ENCODE measurements at places on chromosomes 3 and 15.

- no peak for DNase-seq
Observed at GRCh38 chr3:15623535-15624440, 22.2 kb downstream of the BTD start.

GRCh38 chr3:34844323-34844620 lies 795.1 kb upstream of the ARPP21 start:
- no peak for DNase-seq

GRCh38 chr3:13137941-13138832 lies 65.0 kb upstream of the IQSEC1 start:
- no peak for DNase-seq

DNA sequence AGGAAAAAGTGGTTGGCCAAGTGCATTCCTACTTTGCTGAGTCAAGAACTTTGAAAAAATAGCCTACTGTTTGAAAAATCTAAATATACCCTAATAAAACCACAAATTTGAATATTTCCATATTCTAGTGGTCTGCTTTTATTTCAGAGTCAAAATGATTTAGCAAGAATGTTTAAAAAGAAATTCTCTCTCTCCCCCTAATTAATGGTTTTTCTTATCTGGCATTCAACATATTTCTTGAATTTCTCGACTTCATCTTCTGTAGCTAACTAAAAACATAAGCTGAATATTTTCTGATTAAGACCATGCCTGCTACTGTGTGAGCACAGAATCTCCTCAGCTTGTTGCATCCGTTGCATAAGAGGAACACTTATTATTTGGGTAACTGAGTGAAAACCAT lies 563.5 kb upstream of the TBL1XR1 start:
- no peak for DNase-seq

- peak; percentile 75 for DNase-seq
Observed at GRCh38 chr3:181726351-181727330, 14.9 kb downstream of the SOX2 start.

DNA sequence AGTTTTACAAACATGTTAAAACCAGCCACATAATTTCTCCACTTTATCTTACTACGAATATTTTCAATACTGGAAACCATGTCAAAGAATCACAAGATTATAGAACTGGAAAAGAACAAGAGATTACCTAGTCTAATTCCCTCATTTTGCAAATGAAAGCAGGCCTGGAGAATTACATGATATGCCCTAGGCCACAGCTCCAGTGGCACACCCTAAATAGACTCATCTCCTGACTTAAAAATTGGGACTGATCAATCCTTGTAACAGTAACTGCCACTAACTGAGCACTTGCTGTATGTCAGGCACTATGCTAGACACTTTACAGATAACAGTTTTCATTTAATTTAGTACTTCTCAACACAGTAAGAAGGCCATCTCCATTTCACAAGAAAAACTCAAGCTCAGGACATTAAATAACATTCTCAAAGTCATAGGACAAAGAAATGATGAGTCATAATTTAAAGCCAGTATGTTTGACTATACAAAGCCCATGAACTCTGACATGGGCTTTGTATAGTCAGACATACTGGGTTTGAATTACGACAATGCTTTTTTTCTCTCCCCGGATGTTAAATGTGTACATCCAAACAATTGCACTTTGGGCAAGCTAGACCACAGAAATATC lies 9.4 kb downstream of the IGSF11 start:
- DNase-seq, result no peak

GRCh38 chr3:119783883-119784282 lies 2.0 kb downstream of the NR1I2 start:
- DNase-seq, result no peak

- no peak for DNase-seq
Observed at GRCh38 chr15:52673734-52674133, 5.5 kb downstream of the ATOSA start.

GRCh38 chr3:187261541-187261969 lies 30.0 kb downstream of the MASP1 start:
- DNase-seq, result no peak

DNA sequence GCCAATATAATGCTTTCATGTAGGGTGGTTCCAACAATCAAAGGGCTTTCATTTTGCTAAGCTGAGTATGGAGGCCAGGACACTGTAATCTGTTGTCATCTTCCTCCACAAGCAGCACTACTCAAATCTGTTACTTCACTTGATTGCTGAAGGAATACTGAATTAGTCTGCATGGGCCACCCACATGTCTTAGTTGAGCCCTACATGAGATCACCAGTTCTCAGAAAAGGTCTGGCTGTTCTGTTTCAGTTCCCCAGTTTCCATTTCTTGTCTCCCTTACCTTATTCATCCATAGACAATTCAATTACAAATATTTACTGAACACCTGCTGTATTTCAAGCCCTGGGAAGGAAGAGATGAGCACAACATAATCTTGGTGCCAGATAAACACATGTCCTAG lies 119.2 kb downstream of the FHIT start:
- DNase-seq, result no peak

GRCh38 chr3:114034787-114035545 lies 21.4 kb downstream of the CCDC191 start:
- DNase-seq, result no peak

GRCh38 chr3:60333710-60334109 lies 917.5 kb downstream of the FHIT start:
- DNase-seq, result no peak

GRCh38 chr15:101128221-101129015 lies 123.4 kb downstream of the CHSY1 start:
- no peak for DNase-seq

DNA sequence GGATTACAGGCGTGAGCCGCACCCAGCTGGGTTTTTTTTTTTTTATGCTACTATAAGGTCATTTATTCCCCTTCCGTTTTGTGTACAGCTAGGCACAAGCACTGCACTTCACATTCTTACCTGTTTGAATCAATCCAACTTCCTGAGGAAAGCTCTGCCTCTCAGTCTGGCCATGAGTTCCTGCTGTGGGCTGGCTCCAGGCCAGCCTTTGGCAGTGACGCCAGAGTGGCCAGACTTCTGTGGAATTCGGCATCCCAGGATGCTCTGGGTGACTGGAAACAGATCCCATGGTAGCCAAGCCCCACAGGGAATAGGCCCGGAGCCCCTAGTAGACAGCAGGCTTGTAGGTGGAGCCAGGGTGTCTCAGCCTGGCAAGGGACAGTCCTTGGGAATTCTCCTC lies 21.5 kb upstream of the TIMP4 start:
- no peak for DNase-seq

DNA sequence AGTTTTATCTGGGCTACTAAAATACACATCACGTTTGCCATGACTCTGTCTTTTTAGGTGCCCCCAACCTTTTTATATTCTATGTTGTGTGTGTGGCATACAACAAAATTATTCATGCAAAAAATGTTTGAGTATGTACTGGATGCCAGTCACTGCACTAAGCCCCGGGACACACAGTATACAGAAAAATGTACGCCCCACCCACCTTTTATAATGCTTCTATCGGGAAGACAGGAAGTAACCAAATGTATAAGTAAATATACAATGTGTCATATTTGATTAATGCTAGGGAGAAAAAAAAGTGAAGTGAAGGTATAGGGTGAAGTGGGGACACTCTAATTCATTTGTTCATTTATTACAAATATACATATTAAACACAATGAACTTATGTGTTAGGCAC lies 503.4 kb upstream of the MDFIC2 start:
- DNase-seq, result no peak

DNA sequence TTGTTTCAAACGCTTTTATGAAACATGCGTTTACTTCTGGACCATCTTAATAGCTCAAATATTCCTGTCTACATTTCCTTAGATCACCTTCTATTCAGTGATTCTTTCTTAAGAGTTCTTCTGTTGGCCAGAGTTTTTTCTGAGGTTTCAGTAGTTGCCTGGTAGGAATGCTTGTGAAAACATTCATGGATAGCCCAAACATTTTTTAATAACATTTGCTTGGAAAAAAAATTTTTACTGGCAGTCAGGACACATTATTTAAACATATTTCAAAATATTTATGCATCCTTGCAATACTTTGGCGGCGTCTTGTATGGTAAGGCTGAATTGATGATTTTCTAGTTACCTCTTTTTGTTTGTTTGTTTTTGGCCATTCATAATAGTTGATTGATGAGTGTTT lies 47.4 kb upstream of the ZBTB20 start:
- no peak for DNase-seq

DNA sequence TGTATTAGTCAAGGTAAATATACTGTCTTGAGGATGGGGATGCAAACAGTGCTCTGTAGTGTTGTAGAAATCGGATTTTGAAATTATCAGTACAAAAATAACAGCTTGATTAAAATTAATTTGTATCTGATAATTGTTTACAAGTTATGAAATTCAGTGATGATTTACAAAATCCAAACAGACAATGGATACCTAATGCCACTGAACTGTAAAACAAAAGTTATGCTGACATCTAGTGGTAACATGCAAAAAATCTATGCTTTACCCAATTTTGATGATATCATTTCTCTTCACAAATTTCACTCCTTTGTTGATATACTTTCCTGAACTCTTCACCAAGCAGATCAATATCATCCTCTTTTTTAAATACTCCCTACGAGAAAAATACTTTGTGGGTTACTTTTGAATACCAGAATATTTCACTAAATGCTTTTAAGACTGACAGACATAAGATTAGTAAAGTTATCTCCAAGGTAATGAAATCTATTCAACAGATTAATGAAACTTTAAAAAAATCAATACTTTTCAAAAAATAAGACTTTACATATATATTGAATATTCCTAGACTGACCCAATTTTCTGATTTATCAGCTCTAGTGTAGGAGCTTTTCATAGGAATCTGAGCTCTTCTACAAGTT lies 36.0 kb downstream of the MNS1 start:
- no peak for DNase-seq

DNA sequence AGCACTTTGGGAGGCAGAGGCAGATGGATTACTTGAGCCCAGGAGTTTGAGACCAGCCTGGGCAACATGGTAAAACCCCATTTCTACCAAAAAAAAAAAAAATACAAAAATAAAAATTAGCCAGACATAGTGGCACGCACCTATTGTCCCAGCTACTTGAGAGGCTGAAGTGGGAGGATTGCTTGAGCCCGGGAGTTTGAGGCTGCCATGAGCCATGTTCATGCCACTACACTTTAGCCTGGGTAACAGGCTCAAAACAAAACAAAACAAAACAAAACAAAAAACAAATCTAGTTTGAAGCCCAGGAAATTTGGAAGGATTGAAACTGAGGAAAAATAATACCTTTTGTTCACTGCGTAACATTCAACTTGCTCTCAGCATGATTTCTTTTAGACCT lies 16.6 kb downstream of the TMOD3 start:
- DNase-seq, result no peak

GRCh38 chr3:150495563-150496168 lies 50.6 kb downstream of the SERP1 start:
- no peak for DNase-seq

DNA sequence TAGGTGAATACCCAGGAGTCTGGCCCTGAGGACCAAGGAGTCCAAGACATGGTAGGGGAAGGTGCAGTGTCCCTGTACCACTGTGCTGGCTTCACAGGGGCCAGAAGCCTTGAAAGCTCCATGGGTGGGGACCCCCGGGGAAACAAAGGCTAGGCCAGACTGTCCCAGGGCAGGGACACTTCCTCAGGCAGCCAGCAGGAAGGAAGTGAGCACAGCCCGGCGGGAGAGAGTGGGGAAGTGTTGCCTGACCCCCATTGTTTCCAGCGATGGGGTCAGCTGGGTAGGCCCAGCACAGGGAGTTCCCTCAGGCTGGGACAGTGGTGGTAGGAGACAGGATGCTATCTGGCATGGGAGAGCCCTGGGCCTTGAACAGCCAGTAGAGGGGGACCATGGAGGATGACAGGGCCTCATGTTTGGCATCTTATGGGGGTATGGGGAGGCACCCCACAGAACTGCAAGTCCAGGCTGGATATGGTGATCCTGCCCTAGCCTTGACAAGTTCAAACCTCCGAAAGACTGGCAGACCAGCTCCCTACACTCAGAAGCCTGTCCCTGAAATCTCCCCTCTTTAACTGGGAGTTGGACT lies 1.2 kb upstream of the HYAL2 start:
- no peak for DNase-seq

- no peak for DNase-seq
Observed at GRCh38 chr15:41961001-41961518, 11.3 kb downstream of the EHD4 start.

GRCh38 chr3:10912786-10913185 lies 79.8 kb upstream of the SLC6A1 start:
- DNase-seq, result no peak

- DNase-seq, result no peak
Observed at GRCh38 chr3:180973543-180973942, 16.0 kb downstream of the DNAJC19 start.

DNA sequence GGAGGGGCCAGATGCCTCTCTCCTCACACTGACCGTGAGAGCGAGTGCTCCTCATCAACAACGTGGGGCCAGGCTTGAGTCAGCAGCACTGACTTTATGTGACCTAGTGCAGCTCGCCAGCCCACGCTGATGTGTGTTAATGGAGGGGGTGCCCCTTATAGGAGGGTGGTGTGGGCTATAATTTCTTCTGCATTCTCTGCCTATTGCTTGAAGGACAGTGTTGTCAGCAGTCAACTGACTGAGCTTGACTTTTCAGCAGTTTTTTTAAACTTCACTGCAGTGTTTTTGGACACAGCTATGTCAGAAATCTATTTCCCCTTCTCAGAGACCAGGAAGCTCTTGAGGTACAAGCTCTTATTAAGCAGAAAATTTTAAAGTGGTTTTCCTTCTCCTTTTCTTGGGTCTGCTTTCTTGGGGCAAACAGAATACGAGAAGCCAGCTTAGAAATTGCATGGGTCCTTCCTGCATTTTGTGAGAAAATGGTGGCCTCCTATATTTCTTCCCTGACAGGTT lies 304.8 kb upstream of the CTDSPL start:
- DNase-seq, result no peak

DNA sequence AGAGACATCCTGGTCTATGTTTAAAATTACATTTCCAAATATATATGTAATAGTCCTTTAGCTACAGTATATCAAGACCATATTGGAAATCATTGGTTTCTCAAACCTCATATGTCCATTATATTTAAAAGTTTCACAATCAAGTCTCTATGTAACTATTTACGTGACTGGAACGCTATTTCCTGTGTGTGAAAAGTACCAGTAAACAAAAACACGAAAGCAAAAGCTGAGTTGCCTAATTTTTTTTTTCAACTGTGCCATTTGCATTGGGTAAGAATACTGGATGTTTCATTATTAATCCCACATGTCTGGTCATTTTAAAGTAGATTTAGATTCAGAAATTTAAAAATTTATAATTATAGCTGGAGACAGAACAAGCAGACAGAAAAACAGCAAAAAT lies 381.4 kb downstream of the TBC1D5 start:
- no peak for DNase-seq

DNA sequence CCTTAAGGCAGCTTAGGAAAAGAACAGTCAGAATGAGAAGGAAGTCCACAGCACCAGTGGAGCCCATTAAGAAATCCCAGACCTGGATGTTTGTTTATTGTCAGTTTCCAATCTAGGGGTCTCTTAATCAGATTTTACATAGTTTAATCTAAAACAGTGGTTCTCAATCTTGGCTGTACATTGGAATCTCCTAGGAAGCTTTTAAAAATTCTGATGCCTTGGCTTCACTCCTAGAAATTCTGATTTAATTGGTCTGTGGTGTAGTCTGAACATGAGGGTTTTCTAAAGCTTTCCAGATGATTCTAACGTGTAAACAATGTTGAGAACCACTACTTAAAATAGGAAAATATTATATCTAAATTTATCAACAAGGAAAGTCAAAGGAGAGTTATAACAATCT lies 56.6 kb upstream of the SPRED1 start:
- no peak for DNase-seq

- no peak for DNase-seq
Observed at GRCh38 chr3:165148876-165149441, 47.2 kb downstream of the SLITRK3 start.

GRCh38 chr3:73783811-73784210 lies 159.1 kb upstream of the PDZRN3 start:
- no peak for DNase-seq

GRCh38 chr3:125188955-125189354 lies 23.6 kb downstream of the SLC12A8 start:
- no peak for DNase-seq

Measured in DMS153 (cell line).